NCI-H1417 treated with DMSO at 0.1 percent for 48 hours (cell line): ENCODE measurements at places on chromosomes 5 and 9.

DNA sequence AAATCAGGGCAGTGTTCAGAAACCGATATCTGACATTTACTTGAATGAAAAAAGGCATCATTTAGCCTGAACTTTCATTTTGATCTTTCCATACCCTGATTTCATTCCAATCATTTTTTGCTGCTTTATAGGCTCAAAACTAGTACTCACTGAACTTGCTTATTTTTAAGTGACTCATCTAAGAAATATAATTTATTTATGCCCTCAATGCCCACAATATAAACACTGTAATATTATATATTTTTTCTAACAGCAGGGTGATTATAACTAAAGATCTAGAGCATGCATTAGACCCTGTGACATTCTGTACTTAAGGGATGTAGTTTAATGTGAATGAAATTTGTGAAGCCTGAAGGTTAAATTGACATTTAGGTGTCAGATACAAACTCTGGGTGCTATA, 446.1 kb upstream of the CDH10 start:
- DNase-seq = no peak

DNA sequence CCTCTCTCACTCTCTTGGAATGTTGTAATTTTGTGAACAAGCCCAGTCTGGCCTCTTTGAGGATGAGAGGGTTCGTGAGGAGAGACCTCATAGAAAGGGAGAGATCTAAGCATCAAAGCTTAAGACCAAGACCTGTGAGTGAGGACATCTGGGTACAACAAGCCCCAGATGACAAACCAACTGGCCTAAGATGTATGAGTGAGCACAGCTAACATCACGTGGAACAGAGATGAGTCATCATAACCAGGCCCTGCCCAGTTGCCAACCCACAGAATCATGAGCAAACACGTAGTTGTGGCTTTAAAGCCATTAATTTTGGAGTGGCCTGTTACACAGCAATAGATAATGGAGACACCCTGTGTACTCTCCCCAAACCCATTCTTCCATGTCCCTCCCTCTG, 439.1 kb upstream of the KIF2A start:
- no peak for DNase-seq

GRCh38 chr9:72874344-72874743, 78.5 kb downstream of the ALDH1A1 start:
- no peak for DNase-seq

GRCh38 chr5:1384521-1384920, 39.6 kb upstream of the CLPTM1L start:
- DNase-seq = no peak

- no peak for DNase-seq
Measured at GRCh38 chr9:87604886-87605588, 107.4 kb downstream of the DAPK1 start.

GRCh38 chr9:112145886-112146285, 29.2 kb downstream of the SUSD1 start:
- no peak for DNase-seq

DNA sequence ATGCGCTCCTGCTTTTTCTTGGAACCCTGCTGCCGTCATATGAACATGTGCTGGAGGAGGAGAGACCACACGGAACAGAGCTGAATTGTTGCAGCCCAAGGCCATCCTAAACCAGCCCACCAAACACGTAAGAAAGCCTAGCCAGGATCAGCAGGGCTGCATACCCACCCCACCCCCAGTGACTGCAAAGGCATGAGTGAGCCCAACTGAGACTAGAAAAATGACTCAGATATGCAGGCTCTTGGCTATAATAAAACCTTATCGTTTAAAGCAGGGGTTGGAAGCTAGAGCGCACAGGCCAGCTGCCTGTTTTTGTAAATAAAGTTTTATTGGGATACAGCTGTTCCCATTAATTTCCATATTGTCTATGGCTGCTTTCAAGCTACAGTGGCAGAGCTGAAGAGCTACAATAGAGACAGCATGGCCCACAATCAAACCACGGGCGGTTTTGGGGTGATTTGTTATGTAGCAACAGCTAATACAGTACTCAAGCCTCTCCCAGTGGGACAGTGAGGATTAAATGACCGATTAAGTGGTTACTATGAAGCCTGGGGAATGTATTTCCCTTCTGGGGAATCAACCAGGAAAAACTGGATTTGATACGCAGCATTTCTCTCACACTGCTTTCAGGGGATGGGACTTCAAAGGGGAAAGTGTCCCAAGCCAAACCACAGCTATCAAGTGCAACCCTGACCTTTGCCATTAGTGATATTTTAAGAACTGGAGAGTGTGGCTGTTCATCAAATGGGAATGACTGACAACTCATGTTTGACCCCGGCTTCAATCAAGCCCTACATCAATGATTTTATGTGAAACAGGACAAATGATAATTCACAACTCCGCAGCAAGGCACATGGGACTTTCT, 6.3 kb downstream of the SHB start:
- DNase-seq = no peak

DNA sequence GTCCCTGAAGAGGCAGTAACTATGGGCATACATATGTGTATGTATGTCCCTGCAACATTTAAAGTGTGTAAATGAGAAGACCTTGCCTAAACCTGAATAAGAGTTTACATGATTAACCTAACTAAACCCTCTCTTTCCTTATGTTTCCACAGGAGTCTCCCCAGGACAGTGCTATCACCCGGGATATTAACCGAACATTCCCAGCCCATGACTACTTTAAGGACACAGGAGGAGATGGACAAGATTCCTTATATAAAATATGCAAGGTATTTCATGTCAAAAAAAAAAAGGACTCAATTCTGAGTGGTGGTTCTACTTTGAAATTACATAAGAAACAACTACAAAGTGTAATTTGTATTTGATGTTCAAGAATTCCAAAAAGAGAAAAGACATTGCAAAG, 31.7 kb downstream of the GPR21 start:
- no peak for DNase-seq

DNA sequence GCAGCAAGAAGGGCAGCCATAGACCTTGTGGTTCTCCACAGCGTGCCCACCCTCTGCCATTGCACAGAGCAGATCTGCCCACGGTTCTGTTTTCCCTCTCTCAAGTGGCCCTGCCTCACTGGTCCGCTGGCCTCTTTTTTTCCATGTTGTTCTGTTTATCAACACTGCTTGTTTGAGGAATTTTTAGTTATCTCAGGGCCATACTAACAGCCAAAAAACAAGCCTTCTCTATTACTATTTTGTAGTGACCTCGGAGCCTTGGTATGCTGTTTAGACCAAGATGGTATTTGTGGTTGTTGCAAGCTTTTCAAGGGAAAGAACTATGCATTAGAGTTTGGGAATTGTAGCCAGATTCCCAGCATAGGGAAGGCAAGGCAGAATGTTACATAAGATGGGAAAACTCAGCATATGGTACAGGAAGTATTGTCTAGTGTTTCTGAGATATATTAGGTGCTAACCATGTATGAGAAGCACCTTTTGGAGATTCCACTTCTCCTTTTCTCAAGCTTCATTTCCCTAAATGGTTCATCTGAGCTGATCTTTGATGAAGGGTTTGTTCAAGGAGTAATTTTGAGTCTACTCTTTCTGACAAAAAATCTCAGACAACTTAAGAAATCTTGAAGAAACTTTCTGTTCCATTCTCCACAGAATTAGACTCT, 54.3 kb downstream of the NUP214 start:
- DNase-seq = no peak

GRCh38 chr5:137567226-137567625, 68.1 kb upstream of the SPOCK1 start:
- no peak for DNase-seq

GRCh38 chr9:120742951-120743416, 28.7 kb upstream of the MEGF9 start:
- no peak for DNase-seq

- no peak for DNase-seq
Measured at GRCh38 chr9:19441730-19442129, 32.9 kb downstream of the ACER2 start.

GRCh38 chr5:102218159-102218558, 77.9 kb downstream of the SLCO4C1 start:
- DNase-seq = no peak

DNA sequence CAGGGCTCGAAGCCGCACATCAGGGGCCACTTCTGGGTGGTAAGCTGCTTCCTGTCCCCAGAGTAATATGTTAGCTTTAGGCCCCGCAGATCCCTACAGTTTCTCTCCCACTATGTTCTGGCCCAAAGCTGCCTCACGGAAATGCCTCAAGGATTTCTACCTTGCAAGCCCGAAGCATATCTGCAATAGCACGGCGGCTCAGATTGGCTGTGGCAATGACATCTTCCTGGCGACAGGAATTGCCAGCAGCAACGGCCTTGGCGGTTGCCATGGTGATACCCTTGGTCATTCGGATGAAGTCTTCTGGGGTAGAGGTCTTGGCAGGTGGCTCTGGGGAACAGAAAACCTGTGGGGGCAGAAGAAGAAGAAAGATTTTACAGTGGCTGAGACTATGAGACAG, 10.3 kb upstream of the TPM2 start:
- DNase-seq = no peak

DNA sequence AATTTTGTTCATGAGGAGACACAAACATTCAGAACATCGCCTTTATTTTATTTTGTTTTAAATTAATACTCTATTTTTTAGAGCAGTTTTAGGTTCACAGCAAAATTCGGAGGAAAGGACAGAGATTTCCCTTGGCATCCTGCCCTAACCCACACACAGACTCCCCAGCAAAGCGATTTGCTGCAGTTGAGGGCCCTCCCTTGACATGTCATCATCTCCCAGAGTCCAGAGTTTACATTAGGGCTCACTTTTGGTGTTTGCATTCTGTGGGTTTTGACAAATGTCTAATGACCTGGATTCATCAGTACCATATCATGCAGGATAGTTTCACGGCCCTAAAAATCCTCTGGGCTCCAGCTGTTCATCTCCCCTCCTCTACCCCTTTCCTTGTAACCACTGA, 33.6 kb upstream of the COL5A1 start:
- no peak for DNase-seq

DNA sequence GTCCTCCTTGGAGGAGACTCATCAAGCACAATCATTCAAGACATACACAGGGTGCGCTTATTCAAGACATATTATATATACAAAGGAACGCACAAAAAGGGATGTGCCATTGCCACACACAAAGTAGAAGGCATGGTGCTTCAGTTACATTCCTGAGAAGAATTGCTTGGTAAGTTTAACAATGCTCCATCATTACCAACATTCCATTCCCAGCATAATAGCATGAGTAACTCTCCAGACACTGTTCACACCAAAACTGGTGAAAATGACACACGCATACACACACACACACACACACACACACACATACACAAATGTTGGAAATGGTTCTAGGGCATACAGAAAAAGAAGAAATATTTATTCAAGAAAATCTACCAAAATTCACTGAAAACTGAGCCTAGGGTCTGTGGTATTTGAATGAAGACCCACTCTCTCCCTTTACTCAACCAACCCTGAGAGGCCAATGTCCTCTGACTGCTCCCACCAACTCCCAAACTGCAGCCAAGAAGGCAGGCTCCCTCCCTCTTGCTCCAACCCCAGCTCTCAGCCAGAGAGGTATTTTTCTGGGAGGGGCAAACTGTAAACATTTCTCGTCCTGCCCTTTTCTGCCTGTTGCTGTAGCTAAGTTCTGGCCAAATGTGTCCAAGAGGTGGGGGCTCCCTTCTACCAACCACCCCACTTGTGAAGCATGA, 19.9 kb downstream of the UGT3A1 start:
- no peak for DNase-seq

DNA sequence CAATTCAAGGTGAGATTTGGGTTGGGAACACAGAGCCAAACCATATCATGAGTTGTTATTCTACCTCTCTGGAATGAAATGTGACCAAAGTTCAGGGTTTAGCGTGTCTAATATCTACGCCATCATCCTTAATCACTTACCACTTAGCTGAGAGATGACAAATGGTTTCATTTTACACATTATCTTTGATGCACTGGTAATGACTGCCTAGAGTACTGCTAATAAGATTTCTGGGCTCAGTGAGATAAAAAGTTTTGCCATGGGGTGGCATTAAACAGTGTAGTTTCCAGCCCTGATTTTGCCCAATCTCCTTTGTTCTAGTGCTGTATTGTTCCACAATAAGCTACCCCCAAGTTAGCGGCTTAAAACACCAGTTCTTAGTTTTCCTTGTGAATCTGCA, 367.2 kb downstream of the MLLT3 start:
- no peak for DNase-seq

DNA sequence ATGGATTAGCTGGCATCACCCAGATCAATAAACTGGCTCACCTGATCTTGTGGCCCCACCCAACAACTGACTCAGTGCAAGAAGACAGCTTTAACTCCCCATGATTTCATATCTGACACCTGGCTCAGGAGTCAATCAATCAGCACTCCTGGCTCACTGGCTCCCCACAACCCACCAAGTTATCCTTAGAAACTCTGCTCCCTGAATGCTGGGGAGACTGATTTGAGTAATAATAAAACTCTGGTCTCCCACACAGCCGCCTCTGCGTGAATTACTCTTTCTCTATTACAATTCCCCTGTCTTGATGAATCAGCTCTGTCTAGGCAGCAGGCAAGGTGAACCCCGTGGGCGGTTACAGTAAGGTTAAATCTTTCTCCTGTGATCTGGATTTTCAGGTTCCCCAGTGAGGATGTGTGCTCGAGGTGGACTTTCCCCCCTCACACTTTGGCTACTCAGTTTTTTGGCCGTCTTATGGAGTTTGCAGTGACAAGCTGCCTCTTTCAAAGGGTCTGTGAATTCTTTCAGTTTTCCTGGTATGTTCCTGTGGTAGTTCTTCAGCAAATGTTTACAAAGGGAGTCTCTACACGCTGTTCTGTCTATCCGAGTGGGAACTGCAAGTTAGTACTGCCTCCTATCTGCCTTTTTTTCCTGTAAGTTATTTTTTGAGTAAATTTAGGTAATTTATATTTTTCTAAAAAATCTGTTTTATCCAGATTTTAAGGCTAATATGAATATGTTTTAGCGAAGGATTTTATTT, 500.2 kb upstream of the NUDT12 start:
- DNase-seq = no peak

DNA sequence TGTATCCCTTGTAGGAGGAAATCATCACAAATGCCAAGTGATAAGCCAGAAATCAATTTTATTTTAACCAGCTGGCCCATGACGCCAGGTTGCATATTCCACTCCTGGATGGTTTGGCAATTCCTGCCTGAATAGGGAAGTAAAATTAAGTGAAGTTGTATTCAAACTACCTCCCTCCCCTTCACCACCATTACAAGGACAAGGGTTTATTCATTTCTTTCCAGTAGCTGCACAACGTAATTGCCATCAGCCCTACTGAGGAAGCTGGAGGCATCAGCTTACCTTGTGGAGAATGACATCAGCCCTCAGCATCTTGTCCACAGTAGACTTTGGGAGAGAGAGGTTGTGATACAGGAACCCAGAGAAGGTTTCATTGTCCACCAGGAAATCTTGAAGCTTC, 66.6 kb downstream of the ABCA1 start:
- DNase-seq = no peak
